ENCODE measurements at places on chromosomes 6 and 20. TPM values are rescaled to one million over a fixed set of nuclear protein-coding genes. Genes with fewer than 3 reads are reported as not detected.

Gene OPN5
- not detected for total RNA-seq

Gene C20orf141
- total RNA-seq, result 0.36 TPM

Gene DEFB127
- not detected for total RNA-seq

Gene ACSS2
- 8.6 TPM for total RNA-seq

Gene PREX1
- total RNA-seq, result 12.1 TPM

Gene EYA4
- total RNA-seq, result 10.3 TPM

Gene ENPP4
- total RNA-seq, result 0.29 TPM

Gene LKAAEAR1
- 1.9 TPM for total RNA-seq

Gene RGS17
- 3.5 TPM for total RNA-seq

Gene EFCAB8
- total RNA-seq, result not detected

Gene NRSN1
- not detected for total RNA-seq

Gene VIP
- not detected for total RNA-seq

Gene MTFR2
- total RNA-seq, result 13.6 TPM

Gene SLC13A3
- total RNA-seq, result 0.13 TPM

Gene AVP
- total RNA-seq, result not detected

Gene APMAP
- total RNA-seq, result 166 TPM

Gene TCF19
- 12.1 TPM for total RNA-seq

Gene COL21A1
- 0.72 TPM for total RNA-seq

All from A549 treated with RU486 at 1 μM for 4 hours (cell line).